Fibroblast of the conjunctiva (primary cell): ENCODE measurements at places on chromosomes 1 and 21.

GRCh38 chr1:89425056-89425455 lies 61.2 kb downstream of the GBP6 start:
- DNase-seq = no peak

GRCh38 chr1:63082766-63083165 lies 239.6 kb upstream of the FOXD3 start:
- DNase-seq = no peak

- DNase-seq = peak; percentile 89
Observed at GRCh38 chr1:117929343-117930172, at the start of the genes GDAP2 and WDR3. Gene GDAP2 (minus strand): TSS chr1:117929621. CDS start chr1:117920357, 9,264 bp downstream. Gene WDR3 (plus strand): TSS chr1:117929739. CDS start chr1:117933320, 3,581 bp downstream.

GRCh38 chr1:36482724-36483388 lies at the start of gene CSF3R:
Gene CSF3R (minus strand): TSS chr1:36482913. CDS start chr1:36479496, 3,417 bp downstream.
- DNase-seq = no peak

DNA sequence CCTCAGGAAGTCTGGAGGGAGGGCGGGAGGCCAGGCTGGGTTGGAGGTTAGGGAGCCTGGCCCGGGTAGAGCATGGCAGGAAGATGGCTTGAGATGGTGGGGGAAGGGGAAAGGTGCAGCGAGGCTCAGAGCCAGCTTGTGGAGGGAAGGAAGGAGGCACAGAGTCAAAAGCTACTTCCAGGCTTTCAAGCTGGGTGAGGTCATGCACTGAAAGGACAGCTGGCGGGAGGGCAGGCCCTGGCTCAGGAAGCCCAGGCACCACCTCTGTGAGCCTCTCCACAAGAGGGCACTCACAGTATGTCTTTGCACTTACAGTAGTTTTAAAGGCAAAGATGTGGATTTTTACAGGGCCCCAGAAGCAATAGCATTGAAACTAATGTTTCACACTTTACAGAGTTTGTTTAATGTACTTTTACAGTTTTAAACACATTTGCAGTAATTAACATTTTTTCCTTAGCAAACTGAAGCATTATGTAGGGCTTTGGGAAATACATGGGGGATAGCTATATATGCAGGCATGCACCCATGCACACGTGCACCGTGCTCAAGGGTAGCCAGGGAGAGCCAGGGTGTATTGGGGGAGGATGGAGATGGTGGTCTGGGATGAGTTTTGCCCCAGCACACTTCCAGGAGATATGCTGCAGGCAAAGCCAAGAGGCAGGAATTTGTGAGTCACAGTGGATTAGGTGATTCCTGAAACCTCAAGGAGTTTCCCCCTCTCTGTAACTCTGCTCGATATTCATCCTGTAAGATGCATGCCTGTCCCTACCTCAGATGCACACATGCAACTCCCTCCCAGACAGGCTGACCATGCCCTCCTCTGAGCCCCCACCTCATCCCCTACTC lies 6.1 kb upstream of the ADAM15 start:
- peak; percentile 74 for DNase-seq

GRCh38 chr1:18256282-18257235 lies 149.0 kb downstream of the IGSF21 start:
- no peak for DNase-seq

- DNase-seq = peak; percentile 20
Observed at GRCh38 chr1:190169311-190170067, 308.2 kb downstream of the BRINP3 start.

GRCh38 chr1:17923666-17924065 lies 168.5 kb downstream of the ACTL8 start:
- no peak for DNase-seq

DNA sequence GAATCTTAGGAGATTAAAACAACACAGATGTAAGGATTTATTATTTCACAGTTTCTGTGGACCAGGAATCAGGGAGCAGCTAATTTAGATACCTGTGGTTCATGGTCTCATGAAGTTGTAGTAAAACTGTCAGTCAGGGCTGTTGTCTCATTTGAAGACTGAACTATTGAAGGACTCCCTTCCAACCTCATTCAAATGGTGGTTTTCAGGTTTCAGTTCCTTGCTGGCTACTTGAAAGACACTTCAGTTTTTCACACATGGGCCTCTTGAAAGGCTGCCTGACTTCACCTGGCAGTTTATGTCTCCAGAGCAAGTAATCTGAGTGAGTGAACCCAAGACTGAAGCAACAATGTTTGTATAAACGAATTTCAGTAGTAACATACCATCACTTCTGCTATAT lies 915.9 kb downstream of the PLA2G4A start:
- DNase-seq = no peak
